ENCODE measurements at places on chromosomes 12 and 14.
A peak's percentile ranks its signal among the peaks of the same experiment; 100 is the strongest.

GRCh38 chr12:90331821-90332220 lies 623.2 kb downstream of the CCER1 start:
- DNase-seq, result no peak

DNA sequence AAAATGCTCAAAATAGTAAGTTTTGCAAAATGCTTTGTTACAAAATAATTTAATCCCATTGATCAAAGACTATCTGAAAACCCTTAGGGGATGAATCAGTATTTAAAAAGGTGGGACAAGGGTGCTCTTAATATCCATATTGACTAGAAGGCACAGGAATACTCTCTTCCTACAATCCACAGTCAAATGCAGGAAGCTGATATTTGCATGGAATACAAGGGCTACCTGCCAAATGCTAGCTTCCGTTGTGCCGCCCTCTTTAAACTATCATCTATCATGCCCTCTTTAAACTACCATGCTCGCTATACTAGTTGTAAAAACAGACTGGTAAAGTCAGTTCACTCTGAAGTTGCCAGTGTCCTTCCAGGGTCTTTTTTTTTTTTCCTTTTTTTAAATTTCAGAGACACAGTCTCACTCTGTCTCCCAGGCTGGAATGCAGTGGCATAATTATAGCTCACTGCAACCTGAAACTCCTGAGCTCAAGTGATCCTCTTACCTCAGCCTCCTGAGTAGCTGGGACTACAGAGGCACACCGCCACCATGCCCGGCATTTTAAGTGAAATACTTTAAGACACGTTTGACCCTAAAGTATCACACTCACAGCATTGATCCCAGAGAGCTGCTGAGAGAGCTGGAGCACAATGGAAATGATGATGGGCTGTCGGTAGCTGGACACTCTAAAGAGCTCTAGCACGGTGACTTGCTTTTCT lies 6.7 kb downstream of the SLC2A3 start:
- DNase-seq, result no peak

DNA sequence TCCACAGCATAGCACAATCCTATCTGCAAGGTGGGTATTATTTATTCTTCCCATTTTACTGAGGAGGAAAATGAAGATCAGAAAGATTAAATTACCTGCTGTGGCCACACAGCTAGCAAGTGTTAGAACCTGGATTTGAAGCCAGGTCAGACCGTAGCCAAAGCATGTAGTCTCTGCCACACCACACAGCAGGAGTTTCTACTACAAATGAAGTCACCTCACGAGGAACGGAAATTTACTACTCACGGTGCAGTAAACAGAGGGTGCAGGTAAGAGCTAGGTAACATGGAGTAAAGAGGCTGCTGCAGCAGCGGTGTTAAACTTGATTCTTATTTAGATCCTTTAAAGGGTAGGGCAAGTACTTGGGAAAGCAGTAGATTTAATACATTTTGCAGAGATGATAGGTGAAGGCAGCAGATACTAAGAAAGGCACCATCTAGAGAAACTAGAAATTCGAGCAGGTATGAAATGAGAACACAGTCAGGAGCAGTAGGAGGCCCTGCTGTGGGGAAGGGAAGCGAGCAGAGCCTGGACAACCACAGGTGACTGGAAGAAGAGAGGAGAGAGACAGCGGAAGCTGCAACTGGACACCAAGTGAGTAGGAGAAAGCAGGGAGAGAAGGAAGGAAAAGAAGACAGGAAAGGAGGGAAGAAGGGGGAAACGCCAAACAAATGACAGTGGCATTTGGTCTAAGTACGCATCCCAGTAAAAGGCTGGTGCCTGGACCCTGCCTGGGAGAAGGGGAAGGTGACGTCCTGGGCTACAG lies 21.5 kb downstream of the SPTB start:
- DNase-seq, result no peak

- DNase-seq, result no peak
These were observed 452.4 kb upstream of the NOVA1 start for GRCh38 chr14:27050208-27050607.

- DNase-seq, result no peak
These were observed 33.2 kb upstream of the GALNT16 start for GRCh38 chr14:69226736-69227135.

DNA sequence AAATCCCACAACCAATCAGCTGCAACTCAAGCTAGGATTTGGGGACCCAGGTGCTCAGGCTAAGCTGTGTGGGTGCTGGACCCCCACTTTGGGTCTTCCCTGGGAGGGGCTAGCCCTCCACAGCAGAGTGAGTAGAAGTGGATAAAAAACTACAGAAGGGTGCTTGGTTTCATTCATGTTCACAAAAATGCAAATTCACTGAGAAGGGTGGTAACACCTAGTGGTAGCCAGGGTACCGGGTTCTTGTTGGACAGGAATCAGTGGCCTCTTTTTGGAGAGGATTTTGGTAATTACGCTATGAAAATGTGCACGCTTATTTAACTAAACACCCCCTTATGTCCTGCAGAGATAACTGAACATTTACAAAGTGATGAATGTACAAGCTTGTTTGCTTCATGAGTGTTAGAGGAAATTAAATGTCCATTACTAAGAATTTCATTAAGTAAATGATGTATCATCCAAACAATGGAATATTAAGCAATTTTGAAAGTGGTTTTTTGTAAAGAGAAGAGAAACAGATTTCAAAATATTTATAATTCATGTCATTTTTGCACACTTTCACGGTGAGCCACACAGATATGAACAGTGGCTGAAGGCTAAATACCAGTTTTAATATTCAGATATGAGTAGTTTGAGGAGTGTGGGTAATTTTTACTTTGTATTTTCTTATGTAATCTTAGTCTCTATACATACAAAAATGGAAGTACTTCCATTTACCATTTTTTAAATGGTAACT lies 78.3 kb downstream of the DDX51 start:
- no peak for DNase-seq

GRCh38 chr14:51604073-51604472 lies 47.6 kb upstream of the FRMD6 start:
- DNase-seq, result no peak

DNA sequence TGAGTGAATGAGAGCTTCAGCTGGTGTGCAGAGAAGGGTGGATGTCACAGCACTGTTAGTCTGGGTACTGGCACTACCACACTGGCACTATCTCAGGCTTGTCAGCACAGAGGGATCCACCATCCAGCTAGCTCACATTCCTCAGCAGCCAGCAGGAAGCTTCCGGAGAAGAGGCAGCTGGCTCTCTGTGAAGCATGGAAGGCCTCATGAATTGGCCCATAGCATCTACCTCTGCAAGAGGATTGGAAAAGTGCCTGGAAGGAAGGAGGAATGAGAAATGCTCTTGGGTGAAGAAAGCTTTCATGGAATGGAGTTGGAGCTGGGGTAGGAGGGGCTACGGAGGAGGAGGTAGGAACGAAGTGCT lies 9.9 kb downstream of the KRT83 start:
- DNase-seq, result peak; percentile 27

DNA sequence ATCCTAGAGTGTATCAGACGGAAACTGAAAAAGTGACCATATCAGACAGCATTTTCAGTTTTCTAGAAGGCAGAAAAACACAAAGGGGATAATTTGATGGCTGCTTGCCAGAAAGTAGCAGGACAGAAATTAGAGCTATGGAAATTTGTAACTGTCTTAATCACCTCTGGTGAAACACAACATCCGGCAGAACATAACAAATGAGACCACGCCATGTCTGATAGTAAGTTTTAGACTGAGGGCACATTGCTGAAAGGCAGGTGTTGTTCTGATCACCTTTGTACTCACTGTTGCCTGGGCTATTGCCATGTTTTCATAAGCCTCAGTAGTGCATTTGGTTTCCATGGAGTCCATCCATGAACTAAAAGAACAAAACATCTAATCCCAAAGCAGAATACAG lies 290.3 kb downstream of the PAWR start:
- DNase-seq, result no peak

GRCh38 chr14:24032727-24033418 lies 18.9 kb upstream of the CARMIL3 start:
- no peak for DNase-seq

DNA sequence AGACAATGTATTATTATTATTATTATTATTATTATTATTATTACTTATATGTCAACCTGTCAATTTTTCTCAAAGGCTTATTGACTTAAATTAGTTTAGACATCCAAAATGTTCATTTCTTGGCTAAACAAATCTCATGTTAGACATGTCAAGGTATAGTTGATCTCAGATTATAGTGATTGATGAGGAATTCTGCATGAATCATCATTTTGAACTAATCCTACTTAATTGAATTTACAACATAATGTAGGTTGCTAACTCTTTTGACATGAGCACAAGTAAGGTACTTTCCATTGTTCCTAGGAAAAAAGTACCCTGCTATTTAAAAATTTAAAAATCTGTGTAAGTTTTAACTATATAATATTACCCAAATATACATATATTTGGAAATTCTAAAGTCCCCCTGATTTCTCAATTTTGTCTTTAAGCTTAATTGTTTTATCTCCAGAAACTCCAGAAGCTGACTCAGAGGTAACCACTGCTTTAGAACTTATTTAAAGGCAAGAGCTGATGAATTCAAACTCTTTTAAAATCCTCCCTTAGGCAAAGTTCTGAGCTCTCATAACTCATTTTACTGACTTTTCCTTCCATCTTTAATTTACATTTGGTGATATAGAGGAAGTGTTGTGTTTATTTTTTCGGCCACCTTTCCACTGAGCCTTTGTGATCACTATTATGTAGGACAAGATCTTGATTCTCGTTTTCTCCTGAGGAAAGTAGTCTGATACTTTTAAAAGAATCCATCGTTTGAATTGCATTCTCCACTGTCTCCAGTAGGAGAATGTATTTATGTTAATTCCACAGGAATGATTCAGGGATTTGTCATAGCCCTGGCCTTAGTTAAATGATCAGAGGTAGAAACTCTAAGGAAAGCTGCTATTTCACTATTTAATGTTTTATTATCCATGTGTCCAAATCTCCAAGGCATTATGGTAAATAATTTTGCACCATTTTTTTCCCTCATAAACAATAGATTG lies 1304.5 kb downstream of the AACS start:
- DNase-seq, result no peak

DNA sequence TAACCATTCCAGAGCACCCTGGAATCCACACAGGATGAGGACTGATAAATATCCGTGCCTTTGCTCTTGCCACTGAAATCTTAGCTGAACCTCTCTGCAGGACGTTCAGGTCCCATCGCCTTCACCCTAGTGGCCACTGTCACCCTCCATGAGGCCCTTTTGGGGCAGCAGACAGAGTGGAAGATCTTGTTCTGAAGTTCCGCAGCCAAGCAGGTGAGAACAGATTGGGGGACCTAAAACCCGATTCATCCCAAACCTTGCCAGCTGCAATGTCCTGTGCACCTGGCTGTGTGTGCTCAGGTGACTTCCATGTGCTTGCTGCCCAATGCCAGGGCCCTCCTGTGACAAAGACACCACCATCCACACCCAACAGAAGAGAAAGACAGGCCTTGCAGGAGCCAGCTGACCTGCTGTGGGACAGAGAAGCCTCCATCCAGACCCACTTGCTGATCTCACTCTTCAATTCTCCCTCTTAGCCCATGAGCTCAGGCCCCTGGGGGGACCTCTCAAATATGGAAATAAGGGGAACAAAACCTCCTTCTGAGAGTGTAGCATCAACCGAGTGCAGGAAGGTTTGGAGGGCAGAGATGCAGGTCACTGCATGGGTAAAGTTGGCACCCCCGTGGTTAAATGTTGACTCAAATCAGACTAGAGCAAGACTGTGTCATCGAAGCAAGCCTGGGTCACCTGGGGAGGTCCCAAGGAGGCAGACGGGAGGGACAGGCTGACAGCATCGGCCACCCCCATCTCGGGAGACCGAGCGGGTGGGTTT lies 308.7 kb upstream of the DIO3 start:
- DNase-seq, result peak; percentile 6

Measured in mucosa of gallbladder (tissue), 1 donor.